ENCODE measurements at places on chromosomes 1 and 21.

DNA sequence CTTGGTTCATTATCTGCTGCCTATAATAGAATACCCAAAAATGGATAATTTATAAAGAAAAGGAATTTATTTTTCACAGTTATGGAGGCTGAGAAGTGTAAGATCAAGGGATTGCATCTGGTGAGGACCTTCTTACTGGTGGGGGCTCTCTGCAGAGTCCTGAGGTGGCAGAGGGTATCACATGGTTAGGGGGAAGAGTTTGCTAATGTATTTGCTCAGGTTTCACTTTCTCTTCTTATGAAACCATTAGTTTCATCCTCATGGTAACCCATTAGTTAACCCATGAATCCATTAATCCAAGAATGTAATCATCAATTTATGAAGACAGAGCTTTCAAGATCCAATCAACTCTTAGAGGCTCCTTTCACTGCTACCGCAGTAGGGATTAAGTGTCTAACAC lies 120.6 kb downstream of the DNM3 start:
- DNase-seq: no peak

DNA sequence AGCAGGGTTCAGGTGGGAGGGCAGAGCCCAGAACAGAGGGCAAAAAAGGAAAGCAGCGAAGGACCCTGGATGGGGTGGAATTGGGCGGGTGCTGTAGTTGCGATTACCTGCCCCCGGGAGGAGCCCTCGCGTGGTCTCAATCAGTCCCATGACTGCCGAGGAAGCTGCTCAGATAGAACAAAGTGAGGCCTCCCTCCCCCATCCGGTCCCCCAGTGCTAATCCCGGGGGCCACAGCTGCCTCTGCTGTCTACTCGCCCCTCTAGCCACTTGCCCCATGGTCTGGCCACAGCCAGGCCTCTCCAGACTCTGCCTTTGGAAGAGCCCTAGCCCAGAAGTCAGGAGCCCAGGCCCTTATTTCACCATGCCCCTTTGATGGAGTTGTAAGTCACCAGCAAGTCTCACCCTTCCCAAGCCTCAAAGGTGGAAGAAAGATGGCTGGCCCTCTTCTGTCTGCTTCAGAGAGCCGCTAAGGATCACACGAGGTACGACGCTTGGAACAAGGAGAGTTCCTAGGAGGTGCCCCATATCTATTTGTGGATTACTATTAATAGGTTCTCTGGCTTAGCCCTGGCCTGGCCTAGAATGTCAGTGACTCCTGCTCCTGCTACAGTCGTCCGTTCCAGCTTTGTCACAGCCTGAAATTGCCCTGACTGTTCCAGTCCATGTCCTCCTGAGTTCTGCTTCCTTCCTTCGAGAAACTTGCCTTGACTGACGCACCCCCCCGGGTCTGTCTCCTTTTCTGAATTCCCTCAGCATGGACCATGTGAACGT lies 16.4 kb downstream of the ECHDC2 start:
- peak; percentile 11 for DNase-seq

DNA sequence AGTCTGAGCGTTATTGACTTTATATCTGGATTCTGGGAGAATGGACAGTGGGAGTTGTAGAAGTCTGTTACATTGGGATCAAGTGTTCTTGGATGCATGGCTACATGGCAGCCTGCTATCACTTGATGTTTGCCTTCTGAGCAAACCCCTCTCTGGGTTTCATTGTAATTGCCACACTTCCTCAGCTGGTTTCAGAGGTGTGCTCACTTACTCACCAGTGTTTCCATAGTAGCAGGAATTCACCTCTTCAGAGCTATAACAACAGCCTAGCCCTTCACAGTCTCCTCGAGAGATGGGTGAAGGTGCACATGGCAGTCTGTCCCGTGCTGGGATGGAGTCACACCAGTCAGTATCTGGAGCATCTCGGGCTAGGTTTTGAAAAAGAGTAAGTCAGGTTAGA lies 2.6 kb downstream of the ZP4 start:
- DNase-seq: no peak

DNA sequence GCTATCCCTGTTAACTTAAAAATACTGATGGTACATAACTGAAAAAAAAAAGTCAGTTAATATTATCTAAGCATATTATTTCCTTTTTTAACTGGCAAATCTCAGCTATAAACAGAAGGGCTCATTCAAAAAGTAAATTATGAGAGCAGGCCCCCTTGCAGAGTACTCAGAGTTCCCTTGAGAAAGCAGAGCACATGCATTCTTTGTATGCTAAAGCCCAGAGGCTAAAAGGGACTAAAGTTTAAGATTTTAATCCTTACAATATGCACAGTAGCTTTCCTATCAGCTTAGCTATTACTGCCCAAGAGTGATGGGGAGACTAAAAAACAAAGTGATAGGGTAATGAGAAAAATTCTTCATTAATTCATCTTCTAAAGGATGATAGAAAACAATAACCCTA lies 18.5 kb downstream of the SLC16A1 start:
- DNase-seq: no peak

DNA sequence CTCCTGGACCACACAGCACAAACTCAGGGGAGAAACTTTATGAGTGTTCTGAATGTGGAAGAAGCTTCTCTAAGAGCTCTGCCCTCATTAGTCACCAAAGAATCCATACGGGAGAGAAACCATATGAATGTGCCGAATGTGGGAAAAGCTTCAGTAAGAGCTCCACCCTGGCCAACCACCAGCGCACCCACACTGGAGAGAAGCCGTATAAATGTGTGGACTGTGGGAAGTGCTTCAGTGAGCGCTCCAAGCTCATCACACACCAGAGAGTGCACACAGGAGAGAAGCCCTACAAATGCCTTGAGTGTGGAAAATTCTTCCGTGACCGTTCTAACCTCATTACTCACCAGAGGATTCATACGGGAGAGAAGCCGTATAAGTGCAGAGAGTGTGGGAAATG lies 22.5 kb downstream of the ZSCAN20 start:
- peak; percentile 27 for DNase-seq

DNA sequence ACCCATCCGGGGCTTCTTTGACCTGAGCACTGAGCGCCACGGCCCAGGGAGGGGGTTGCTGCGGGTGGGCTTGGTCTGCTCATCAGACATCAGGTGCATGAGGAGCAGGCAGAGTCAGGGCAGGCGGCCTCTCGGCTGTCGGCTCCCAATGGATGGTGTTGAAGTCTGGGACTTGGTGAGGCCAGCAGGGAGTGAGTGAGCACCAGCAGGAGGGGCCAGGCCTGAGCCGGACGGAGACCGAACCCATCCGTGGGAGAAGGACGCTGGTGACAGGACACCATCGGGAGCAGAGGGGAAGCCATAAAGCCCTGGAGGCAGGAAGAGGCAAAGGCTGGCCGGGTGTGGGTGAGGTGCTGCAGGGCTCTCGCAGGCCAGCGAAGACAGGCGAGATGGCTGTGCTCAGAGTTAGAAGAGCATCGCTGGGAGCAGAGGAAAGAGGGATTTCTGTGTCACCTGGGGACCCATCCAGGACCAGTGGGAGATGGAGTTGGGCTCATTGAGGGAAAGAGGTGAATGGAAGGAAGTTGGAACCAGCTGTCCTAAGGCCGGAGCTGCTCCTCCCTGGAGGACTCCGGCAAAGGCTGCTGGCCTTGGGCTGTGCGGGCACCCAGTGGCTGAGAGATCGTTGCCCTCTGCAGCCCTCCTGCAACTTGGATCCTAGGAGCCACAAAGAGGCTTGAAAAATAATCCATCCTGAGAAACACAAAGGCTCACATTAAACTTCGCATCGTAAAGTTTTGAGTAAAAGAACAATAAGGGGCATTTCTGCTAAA lies 49.9 kb downstream of the PDE9A start:
- DNase-seq: no peak

DNA sequence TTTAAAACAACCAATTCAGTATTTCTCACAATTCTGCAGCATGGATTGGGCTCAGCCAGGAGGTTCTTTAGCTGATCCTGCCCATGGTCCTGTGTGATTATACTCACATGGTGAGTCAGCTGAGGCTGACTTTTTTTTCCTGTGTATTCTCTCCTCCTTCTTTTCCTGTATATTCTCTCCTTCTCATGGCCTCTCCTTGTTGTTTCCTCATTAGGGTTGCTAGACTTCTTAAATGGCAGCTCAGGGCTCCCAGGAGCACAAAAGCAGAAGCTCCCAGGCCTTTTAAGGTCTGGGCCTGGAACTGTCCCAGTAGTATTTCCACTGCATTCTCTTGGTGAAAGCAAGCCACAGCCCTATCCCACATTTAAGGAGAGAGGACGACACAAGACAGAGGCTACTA lies 26.8 kb downstream of the VANGL1 start:
- DNase-seq: peak; percentile 31

DNA sequence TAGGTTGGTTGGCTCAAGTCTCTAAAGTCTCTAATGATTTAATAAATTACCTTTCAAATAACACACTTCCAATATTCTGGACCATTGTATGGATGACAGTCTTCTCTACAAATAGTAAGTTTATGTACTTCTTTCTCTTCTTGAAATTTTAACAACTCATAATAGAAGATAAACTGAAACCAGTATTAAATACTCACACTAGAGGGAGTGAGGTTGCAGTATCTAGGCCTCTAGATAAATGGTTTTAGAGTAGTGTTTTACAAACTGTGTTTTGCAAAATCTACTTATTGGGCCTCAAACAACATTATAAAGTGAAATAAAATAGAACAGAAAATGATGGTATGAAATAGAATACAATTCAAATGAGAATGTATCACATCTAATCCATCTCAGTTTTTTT lies 479.9 kb upstream of the BRINP3 start:
- no peak for DNase-seq

GRCh38 chr1:175118375-175119367 lies 51.0 kb downstream of the TNN start:
- DNase-seq: no peak

- no peak for DNase-seq
Measured at GRCh38 chr1:25782608-25783201, 17.3 kb upstream of the SELENON start.

DNA sequence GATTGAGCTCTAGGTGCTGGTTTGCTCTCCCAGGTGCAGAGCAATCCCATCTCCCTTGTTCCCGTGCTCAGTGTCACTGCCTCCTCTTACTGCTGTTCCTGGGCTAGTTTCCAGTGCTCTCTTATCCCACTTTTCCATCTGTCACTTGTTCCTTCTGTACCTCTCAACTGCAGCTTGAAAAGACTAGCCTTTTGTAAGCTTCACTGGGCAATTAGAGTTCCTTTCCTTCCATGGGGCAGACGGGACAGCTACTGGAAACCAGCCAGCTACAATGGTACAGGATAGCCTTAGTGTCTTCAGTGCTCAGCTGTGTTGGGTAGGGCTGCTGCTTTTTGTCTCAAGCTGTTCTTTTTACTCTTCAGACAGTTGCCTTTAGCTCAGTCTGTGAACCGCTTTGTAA lies 31.6 kb downstream of the AGT start:
- no peak for DNase-seq

GRCh38 chr1:75198761-75199160 lies 64.6 kb downstream of the LHX8 start:
- no peak for DNase-seq

DNA sequence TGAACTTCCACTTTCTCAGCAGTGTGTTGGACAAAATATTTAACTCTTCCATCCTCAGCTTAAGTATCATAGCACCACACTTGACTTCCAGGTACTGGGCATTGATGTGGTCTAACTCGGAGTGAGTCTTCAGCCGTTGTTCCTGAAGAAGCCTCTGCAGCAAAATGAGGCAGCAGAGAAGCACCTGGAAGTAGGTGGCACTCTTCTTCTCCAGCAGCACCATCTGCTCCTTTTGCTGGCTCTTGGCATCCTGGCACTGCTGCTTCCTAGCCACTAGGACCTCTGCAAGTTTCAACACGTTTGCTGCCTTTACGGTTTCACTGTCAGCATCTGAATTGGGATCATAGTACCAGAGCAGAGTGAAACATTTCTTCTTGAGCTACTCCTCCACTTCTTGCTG lies 162.5 kb upstream of the GORAB start:
- DNase-seq: no peak

- DNase-seq: peak; percentile 89
Measured at GRCh38 chr1:116485071-116485735, 85.6 kb downstream of the CD58 start.

- peak; percentile 30 for DNase-seq
Measured at GRCh38 chr21:29018540-29018939, 609 bp downstream of the RWDD2B start.

GRCh38 chr1:54407404-54408146 lies 1.4 kb upstream of the SSBP3 start:
- DNase-seq: peak; percentile 97

DNA sequence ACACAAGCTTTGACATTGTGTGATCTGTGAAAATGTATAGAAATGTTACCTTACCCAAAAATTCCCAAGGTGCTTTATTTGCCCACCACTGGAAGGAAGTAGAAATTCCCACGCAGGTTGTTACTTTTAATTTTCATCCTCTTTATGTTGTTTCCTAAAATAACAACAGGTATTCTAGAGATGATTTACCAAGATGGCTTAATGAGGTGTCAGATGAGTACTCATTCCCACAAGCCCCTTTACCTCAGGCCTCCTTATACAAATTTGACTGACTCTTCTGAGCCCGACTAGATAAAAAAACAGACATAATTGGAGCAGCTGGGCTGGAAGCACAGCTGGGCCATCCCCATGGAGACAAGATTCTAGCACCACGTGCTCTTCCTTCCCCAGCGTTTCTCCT lies 114.6 kb downstream of the LIPI start:
- DNase-seq: no peak

DNA sequence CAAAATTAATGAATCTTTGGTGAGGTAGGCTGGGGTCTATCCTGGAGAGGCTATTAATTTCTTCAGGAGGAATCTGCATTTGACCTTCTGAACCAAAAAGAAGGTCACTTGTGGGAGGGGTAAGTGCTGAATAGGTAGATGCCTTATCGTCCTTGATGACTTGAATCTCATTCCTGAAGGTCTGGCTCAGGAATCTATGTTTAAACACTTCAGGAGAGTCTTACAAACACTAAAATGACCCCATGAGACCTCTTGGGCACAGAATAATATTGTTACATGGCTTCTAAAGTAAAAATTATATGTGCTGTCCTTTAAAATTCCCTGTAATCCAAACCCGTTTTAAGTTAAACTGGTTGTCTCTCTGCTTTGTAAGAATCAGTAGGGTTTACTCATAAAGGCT lies 55.0 kb upstream of the FGGY start:
- DNase-seq: no peak

DNA sequence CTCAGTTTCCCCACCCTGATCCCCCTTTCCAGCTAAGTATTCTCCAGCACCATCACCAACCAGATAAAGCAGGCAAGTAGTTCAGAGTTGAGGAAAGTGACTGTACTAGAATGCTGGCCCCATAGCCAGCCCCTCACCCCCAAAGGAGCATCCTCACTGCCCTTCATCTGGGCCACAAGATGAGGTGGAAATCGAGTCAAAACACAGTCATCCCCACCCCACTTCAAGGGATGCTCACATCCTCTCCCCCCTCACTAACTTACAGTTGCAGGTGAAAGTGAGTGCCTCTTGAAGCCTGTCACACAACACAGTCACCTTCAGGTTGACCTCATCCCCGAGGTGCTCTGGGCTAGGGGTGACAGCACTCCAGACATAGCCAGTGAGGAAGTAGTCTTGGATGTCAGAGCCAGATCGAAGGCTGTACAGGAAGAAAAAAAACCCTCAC lies 30.4 kb downstream of the PIK3C2B start:
- DNase-seq: no peak

GRCh38 chr1:111576547-111576946 lies 43.0 kb upstream of the RAP1A start:
- DNase-seq: no peak

All from cardiac fibroblast (primary cell).